NAMALWA (cell line): ENCODE measurements at places on chromosomes 2 and 18.

DNA sequence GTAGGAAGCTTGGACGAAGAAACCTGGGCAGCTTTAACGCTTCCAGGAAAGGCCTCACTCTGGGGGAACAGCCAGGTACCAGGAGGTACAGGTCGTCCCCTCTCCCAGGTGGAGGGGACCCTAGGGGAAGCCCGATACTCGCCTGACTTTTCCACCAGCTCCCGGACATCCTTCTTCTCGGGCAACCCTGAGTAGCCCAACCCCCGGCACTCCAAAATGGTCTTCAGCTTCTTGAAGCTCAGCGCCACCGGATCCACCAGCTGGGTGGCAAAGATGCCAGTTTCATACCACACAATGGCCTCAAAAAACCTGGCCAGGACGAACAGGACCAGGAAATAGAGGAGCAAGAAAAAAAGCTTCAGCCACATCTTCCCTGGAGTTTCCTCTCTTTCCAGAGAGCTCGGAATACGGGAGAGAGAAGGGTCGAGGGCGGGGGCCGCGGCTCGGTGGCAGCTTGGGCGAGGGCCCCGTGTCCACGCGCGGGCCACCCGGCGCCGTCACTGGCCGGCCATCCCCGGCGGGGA lies 1.1 kb downstream of the RNF103 start:
- peak; percentile 55 for DNase-seq

DNA sequence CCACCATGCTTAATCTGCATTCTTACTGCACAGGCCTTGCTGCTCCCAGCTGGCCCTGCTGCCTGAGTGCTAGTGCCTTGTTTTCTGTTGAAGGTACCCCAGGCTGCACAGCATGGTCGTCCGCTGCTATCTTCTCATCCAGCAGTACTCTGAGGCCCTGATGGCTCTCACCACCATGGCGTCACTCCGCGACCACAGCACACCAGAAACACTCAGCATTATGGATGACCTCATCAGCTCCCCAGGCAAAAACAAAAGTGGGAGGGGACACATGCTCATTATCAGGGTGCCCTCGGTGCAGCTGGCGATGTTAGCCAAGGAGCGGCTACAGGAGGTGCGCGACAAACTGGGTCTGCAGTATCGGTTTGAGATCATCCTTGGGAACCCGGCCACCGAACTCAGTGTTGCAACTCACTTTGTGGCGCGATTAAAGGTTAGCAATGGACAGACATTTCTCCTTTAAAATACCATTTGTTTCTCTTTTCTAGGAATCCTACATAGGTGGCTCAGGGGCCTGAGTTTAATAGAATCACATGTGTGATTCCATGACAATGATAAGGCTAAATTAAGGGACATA lies 110.5 kb downstream of the ESCO1 start:
- no peak for DNase-seq

- no peak for DNase-seq
These were observed 4.3 kb upstream of the HS6ST1 start for GRCh38 chr2:128322715-128323554.

DNA sequence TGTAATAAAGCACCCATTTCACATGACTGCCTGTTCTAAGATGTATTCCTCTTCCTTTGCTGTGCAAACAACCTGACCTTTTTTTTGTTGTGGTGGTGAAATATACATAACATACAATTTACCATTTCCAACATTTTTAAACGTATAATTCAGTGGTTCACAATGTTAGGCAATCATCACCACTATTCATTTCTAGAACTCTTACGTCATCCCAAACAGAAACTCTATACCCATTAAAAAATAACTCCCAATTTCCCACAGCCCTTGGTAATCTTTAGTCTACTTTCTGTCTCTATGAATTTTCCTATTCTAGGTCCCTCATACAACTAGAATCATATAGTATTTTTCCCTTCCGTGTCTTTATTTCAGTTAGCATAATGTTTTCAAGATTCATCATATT lies 36.7 kb downstream of the RND3 start:
- no peak for DNase-seq

DNA sequence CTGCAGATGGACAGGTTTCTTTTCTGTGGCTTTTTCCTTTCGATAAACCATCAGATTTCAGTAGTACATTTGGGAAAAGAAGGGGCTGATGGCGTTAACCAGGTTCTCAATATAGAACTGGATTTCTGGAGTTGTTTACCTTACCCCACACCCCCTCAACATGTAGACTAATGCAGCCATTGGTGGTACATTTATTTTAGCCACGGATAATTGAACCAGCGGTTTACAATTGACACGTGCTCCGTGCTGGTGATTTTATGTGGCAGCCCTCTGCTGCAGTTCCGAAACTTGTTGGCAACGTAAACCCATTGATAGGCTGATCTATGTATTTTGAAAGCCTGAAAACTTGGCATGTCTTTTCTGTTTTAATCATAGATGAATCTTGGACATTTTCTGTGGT lies 5.4 kb downstream of the SOX11 start:
- DNase-seq: peak; percentile 7

DNA sequence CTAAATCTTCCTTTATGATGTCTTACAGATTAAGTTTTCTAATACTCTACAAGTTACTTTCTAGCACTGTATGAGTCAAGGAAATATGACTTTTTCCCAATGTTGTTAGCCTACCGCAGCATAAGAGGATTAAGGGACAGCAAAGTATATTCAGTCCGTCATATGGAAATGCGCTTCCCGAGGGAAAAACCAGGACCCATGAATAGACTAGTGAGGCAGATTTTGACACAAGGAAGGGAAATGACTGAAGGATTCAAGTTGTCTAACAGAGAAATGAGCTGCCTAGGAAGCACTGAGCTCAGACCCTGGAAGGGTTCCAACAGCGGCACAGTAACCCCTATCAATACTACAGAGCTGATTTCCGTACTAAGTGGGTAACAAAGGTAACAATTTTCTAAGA lies 12.0 kb downstream of the SEPTIN10 start:
- no peak for DNase-seq

- DNase-seq: no peak
These were observed 11.2 kb upstream of the SH3RF3 start for GRCh38 chr2:109117780-109118179.

GRCh38 chr18:6781796-6782195 lies 52.3 kb downstream of the ARHGAP28 start:
- DNase-seq: no peak

- no peak for DNase-seq
These were observed 442.2 kb upstream of the SETBP1 start for GRCh38 chr18:44238454-44238853.

- no peak for DNase-seq
These were observed 129.1 kb downstream of the MYO3B start for GRCh38 chr2:170307052-170307451.

DNA sequence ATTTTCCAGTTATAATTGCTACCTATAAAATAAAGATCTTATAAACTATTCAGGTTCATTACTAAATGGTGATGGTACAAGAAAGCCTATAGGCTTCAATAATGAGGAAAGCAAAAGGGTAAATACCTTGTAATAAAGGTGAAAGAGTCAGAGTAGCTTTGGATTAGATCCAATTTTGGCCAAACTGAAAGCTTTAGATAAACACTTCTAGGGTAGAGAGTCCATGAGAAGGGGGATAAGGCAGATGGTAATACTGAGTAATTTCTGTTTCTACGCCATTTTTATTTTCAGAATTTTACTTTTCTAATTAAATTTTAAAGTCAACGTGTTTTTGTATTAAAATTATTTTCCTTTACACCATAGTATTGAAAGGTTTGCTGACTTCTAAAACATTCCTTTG lies 9.4 kb downstream of the CASP8 start:
- DNase-seq: no peak

DNA sequence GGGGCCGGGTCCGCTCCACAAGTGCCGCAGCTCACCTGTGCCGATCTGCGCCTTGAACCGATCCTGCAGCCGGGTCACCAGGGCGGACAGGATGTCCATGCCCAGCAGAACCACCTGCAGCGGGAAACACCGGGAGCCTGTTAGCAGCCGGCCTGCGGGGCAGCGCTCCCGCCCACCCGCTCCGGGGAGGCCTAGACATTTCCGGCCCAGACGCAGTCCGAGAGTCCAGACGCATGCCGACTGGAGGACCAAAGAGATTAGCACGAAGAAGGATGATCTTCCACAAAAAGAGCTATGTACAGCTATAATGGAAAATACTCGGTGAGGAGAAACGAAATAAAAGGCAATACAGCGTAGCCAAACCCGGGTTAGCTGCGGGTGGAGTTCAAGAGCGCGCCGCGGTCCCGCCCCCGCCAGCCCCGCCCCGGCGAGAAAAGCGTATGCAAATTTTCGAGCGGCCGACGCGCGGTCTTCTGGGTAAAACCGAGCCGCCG lies 421 bp upstream of the RNU4ATAC start:
- peak; percentile 89 for DNase-seq

DNA sequence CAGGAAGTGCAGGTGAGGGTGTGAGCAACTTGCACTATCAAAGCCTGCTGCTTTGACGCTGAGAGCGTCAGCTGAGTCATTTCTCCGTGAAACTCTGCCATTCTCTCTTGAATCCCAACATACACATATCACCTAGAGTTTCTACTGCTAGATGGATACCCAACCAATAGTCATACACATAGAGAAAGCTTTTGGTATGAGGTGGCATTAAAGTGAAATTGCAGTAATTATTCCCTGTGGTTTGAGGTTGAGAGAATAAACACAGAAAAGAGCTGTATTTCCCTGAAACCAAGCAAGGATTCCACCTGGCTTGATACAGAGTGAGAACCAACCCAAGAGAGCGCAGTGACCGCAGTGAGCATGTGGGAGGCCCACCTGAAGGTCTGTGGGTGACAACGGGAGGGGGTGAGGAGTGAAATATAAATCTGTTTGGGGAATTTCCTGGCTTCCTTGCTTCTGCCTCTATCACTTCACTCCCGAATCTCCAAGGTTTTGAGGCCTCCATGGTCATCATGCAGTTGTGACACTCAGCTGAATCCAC lies 28.8 kb upstream of the TMEM18 start:
- DNase-seq: no peak

GRCh38 chr2:49403637-49404036 lies 249.3 kb upstream of the FSHR start:
- DNase-seq: no peak

DNA sequence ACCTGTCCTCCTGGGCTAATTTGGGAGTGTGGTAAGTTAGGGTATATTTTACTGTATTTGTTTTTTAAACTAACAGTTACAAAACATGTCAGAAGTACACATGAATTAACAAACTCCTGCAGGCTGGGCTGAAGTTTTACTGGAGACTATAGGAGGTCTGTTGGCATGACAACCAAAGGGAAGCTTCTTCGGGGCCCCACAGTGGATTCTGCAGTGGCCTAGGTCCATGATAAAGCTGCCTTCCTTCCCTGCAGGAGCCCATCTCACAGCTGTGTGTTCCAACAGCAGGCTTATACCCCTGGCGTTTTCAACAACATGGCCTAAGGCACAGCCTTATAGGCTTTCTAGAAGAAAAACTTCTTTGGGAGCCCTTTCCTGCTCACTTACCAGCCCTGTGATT lies 128.0 kb upstream of the SETBP1 start:
- DNase-seq: no peak

- DNase-seq: no peak
These were observed 115.6 kb upstream of the AGAP1 start for GRCh38 chr2:235378246-235378645.

DNA sequence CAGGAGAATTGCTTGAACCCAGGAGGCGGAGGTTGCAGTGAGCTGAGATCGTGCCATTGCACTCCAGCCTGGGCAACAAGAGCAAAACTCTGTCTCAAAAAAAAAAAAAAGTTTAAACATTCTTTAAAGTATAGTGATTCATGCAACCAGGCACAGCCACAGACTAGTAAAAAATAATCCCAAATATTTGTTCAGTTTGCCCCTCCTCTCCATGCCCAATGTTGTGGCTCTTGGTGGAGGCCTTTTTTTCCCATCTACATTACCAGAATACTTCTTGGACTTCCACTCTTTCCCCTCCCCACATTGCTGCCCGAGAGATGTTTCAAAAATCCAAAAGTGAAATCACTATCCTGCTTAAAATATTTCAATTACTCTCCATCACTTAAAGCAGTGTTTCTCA lies 5.1 kb upstream of the MALT1 start:
- no peak for DNase-seq

- DNase-seq: no peak
These were observed 99.7 kb downstream of the SLC8A1 start for GRCh38 chr2:40352041-40352702.

DNA sequence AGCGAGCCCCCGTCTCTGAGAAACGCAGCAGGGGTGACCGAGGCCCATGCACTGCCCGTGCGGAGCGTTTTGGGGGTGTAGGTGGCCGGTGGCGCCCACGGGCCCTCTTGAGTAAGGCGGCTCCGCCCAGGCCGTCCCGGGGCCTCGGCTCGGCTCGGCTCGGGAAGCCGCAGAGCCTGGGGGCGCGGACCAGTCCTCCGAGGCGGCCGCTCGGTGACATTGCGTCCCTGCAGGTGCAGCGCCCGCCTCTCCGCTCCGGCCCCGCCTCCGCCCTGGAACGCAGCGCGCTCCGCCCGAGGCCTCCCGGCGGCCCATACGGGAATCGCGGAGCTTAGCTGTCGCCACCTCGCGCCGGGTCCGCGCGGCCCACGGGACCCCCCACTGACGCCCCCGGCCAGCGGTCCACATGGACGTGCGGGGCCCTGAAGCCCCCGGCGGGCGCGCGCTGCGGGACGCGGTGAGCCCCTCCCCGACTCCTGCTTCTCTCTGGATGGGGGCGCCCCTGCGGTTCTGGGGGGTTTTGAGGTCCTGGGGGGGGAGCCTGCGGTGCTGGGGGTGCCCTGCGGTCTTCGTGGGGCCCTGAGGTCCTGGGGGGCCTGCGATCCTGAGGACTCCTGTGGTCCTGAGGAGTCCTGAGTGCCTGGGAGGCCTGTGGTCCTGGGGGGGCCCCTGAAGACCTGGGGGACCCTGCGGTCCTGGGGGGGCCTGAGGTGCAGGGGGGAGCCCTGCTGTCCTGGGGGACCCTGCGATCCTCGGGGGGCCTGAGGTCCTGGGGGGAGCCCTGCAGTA lies at the start of gene HSBP1L1:
HSBP1L1 (plus strand) TSS at position 314 of the 789 bp plus-strand sequence; CDS start at position 407, 93 bp downstream.
- DNase-seq: no peak

GRCh38 chr2:73825408-73825807 lies 3.4 kb upstream of the STAMBP start:
- DNase-seq: no peak

GRCh38 chr2:140669911-140670310 lies 1460.9 kb downstream of the LRP1B start:
- DNase-seq: no peak

GRCh38 chr18:31512203-31512764 lies 14.3 kb downstream of the DSG2 start:
- no peak for DNase-seq

DNA sequence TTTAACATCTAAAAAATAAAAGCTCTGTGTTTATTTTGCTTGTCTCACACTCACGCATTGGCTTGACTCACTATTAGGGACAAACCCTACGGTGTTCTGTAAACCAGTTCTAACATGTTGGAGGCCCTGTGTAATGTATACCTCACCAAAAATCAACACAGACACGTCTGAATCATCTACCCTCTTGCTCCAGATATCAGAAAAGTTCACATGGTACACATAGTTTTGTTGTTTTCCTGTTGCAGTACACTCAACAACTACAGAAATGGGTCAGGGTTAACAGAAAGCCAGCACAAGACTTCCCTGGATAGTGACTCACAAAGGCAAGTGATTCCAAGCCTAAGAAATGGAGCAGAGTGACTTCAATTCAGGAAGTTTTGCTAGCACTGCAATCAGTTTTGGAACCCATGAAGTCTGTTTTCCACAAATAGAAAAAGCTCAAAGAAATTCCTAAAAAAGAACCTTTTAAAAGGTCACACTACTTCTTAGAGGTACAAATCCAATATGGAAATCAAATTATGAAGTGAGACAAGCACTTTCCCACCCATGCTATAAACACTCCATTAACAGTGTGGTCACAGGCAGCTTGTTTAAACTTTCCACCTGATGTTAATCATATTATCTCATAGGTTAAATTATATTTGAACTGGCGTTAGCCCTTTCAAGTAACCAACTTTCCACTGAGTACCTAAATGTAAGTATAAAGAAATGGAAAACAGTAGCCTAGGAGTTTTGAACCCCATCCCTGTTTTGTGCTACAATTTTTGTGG lies 87.4 kb downstream of the GAREM1 start:
- no peak for DNase-seq
